CD14-positive monocyte (primary cell): ENCODE measurements at places on chromosomes 7 and 10.

DNA sequence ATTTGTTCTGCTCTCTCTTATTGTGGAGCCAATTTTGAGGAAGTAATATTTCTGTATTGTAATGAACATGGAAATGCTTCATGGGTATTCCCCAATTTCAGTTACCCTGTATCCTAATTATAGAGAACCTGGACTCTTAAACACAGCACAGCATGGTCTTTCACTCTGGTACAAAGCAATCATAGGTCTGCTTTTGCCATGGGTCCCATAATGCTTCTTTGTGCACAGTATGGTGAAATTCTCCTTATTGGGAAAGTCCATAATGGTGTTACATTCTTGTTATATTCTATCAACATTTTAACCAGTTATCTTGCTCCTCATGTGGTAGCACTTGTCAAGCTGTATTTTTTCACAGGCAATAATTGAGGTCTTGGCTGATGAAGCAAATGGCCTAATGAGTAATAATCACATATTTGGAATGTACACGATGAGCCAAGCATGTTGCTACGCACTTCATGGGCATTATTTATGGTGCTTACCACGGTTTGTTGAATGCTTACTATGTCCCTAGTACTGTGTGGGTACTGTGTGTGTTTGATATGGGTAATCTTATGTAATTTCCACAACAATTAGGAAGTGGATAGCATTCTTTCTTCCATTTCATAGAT, 42.9 kb downstream of the PRKG1 start:
- DNase-seq: no peak

- no peak for DNase-seq
Observed at GRCh38 chr10:122500726-122501125, 39.4 kb downstream of the HTRA1 start.

- no peak for DNase-seq
Observed at GRCh38 chr7:116863936-116864500, 1.6 kb downstream of the CAPZA2 start.

- no peak for DNase-seq
Observed at GRCh38 chr10:74967911-74968666, 141.7 kb downstream of the KAT6B start.

- DNase-seq: no peak
Observed at GRCh38 chr10:7389844-7390243, 21.0 kb downstream of the SFMBT2 start.

- DNase-seq: no peak
Observed at GRCh38 chr7:129502708-129503685, 666 bp downstream of the SMKR1 start.

- DNase-seq: no peak
Observed at GRCh38 chr7:39892361-39892760, 57.7 kb upstream of the CDK13 start.

- DNase-seq: no peak
Observed at GRCh38 chr10:90927293-90927692, 6.4 kb upstream of the ANKRD1 start.

GRCh38 chr7:34333184-34333583, 324.8 kb upstream of the NPSR1 start:
- no peak for DNase-seq

GRCh38 chr10:6815346-6815745, 235.3 kb upstream of the PRKCQ start:
- DNase-seq: no peak

DNA sequence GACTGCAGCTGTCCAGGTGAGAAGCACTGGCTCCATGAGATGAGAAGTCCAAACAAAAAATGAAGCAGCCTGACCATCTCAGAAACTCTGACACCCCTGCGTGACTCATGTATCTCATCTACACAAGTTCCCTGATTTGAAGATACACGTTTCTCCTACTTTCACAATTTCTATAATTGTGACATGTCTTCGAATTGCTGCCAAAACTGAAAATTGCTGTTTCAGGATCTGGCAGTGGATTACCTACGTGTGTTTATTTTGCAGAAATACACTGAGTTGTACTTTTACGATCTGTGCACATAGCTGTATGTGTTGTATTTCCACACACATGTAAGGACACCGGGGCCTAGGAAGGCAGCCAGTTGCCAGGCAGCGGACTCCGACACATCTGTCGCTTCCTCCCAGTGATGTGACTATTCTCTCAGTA, 53.2 kb downstream of the LARP4B start:
- DNase-seq: no peak

DNA sequence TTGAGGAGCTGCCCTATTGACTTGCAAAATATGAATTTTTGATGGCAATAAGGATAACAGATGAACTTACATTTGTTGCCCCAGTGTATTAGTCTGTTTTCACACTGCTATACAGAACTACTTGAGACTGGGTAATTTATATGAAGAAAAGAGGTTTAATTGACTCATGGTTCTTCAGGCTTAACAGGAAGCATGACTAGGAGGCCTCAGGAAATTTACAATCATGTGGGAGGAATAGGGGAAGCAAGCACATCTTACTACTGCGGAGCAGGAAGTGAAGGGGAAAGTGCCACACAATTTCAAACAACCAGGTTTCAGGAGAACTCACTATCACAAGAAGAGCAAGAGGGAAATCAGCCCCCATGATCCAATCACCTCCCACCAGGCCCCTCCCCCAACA, 57.9 kb downstream of the ZNF22 start:
- DNase-seq: peak; percentile 86

DNA sequence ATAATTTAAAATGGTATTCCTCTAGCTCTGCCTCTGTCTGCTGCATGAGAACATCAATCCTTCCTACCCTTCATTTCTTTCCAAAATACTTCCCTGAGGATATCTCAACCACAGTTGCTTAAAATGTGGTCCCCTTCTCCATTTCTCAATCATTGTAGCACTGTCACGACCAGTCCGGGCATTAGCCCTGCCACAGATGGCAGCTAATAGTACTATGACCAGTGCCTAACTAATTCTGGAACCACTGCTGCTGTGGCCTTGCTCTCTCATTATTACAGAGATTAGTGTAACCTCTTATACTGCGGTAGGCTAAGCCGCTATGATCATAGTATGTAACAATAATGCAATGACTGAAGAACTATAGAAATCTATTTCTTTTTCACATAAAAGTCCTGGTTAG, 66.0 kb downstream of the REEP3 start:
- no peak for DNase-seq

DNA sequence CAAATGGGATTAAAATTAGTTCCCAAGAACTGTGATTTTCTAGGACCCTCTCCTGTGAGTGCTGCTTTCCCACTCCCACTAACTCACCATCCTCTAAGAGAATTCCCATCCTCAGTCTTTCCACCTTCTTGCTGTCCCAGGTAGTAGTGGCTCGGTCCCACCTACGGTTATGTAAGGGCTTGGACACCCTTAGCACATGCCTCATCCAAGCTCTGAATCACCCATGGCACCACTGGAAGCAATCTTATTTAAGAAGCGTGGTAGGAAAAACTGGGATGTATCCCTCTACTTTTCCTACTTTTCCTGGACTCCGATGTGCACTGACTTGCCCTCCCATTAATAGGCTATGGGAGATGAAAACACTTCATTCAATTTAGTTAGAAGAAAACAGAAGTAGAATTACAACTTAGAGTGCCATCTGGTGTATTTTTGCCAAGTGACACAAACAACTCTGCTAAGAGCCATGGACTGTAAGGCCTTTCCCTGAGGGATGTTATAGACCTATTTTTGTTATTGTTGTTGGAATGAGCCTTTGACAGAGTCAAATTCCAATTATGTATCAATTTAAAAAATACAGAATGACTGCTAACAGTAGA, 13.7 kb upstream of the ANKRD22 start:
- peak; percentile 55 for DNase-seq

DNA sequence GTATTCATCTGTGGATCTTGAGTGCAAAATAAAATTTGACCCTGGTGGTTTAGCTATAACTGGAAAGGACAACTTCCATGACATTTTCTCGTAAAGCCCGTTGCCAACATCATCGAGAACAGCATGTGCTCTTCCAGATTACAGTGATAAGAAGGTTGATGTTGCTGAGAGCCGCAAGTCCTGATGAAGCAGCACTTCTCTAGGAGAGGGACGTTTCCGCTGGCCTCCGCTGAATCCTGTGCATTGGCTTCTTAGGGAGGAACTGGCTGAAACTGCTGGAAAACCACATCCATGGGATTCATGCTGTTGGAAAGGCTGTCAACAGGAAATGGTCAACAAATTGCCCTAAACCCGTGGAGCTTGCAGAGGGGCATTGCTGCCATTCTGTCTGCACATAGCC, 21.4 kb upstream of the ABCB5 start:
- no peak for DNase-seq
